ENCODE measurements at places on chromosomes 2 and 18.

DNA sequence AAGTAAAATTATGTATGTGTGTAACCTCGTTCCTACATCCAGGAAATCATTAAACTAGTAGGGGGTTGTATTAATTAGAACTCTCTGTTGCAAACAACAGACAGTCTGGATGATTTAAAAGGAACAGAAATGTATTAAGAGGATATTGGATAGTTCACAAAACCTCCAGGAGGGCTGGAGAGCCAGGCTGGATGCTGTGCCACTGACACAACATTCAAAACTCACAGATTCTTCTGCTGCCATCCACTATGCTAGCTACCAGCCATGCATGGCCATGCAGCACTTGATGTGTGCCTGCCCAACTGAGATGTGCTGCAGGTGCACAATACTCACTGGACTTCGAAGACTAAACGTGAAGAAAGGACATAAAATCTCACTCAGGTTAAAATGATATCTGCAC is 48.2 kb upstream of the SH3RF3 start:
- DNase-seq, result no peak

DNA sequence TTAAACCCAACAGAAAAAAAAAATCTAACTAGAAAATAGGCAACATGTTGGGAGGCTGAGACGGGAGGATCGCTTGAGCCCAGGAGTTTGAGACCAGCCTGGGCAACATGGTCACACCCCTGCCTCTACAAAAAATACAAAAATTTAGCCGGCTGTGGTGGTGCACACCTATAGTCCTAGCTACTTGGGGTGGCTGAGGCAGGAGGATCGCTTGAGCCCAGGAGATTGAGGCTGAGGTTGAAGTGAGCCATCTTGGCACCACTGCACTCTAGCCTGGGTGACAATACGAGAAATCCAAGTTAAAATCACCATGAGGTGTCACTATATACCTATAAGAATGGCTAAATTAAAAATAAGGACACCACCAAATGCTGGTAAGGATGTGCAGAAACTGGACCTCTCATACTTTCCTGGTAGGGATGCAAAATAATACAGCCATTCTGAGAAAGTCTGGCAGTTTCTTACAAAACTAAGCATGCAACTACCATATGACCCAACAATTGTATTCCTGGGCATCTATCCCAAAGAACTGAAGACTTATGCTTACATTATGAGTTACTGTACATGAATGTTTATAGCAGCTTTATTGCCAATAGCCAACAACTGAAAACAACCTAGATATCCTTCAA is 2.2 kb downstream of the SEPTIN10 start:
- DNase-seq, result no peak

DNA sequence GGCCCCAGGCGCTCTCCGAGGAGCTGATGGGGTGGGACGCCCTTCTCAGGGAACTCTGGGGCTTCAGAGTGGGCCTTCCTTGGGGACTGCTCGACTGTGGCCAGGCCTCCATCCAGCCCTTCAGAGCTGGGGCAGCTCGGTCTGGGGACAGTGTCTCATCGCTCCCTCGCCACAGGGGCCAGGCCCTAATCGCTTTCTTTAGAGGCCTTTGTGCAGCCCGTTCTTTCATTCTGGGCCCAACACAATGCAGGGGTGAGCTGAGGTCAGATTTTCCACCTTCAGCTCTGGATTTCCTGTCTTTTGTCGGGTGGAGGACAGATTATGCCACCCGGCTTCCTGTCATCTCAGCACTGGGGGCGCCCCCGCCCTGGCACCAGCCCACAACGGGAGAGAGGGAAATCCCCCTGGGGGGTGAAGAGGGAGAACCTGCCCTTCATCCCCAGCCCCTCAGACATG is 25.2 kb downstream of the MYCN start:
- no peak for DNase-seq

GRCh38 chr2:48943436-48943835 is 187.9 kb upstream of the LHCGR start:
- DNase-seq, result no peak

DNA sequence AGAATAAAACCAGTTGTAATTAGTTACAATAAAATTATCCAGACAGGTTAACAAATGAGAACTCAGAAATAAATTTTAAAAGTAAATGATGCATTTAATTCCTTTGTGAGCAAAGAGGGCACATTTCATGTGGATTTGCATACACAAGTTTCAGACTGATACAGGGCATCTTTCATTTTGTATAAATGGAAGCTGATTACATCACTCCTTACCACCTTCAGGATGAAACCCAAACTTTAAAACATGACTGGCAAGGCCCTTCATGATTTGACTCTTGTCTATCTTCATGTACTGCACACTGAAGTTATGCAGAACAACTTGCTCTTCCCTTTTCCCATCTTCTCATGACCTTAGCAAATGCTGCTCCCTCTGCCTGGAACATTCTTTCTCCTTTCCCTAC is 26.9 kb downstream of the EFEMP1 start:
- no peak for DNase-seq

- DNase-seq, result no peak
These were observed 403.3 kb upstream of the CDH20 start for GRCh38 chr18:60929966-60930365.

- DNase-seq, result no peak
These were observed 439.6 kb upstream of the REG3G start for GRCh38 chr2:78585871-78586270.

- no peak for DNase-seq
These were observed 89.7 kb downstream of the TMEM247 start for GRCh38 chr2:46569061-46569560.

DNA sequence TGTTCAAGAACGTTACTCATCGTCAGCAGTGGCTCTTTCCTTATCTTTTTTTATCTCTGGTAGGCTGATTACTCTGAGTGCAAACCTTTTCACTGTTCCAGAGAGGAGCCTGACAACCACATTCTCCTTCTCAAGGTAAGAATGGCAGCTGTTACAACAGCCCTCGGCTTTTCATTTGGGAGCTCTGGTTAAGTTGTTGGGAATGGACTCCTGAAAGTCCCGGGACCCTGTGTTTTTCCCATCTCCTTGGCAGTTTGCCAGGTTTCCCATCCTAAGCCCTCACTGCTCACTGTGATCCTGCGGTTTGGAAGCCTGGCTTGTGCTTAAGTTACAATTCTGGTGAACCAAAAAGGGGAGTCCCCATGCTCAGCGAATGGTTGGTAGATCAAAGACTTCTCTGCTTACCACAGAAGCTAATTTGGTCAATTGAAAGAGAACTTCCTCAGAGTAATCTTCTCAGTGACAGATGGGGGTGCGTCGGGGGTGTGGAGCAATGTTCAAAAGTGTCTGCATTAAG is 122.3 kb downstream of the LYPD6B start:
- DNase-seq, result no peak

Data from HCT116 (cell line).